ENCODE measurements at places on chromosomes 1 and 21.

- no peak for ATAC-seq
Observed at GRCh38 chr1:100313382-100313781, 38.9 kb upstream of the CDC14A start.

DNA sequence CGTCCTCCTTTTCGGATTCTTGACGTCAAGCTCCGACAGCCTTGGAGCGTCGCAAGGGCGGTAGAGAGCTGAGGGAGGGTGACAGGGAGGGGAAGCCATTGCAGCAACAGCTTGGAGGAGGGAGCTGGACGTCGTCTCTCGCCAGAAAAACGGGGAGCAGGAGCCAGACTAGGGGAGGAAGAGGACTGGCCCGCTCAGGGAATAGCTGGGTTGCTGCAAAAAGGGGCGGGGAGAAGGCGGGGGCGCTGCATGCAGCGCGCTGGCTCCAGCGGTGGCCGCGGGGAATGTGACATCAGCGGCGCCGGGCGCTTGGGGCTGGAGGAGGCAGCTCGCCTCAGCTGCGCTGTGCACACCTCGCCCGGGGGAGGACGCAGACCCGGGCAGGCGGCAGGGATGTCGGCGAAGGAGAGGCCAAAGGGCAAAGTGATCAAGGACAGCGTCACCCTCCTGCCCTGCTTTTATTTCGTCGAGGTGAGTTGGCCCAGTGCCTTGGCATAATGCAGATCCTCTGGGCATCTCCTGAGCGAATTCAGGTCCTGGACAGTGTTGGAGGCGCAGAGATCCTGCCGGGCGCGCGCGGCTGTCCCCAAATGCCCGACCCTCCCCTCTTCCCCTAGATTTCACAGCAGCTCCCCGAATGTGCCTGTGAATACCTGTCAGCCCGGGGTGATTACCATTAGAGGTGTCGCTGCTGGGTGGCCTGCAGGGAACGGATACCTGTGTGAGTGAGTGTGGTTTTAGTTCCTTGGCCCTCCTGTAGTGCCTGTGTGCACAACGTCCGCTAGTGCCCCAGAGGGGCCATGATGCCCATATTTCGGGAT lies at the start of gene PLPPR4:
Gene PLPPR4, plus strand, starts transcription at position 292 of the 821 bp plus-strand sequence. Its CDS starts 102 bp downstream, at position 394.
- ATAC-seq: no peak

GRCh38 chr21:35333831-35334618 lies 284.9 kb upstream of the RUNX1 start:
- no peak for ATAC-seq

GRCh38 chr1:65623895-65624294 lies 168.8 kb upstream of the PDE4B start:
- ATAC-seq: no peak

- no peak for ATAC-seq
Observed at GRCh38 chr1:119249283-119249682, 108.8 kb upstream of the WARS2 start.

- ATAC-seq: no peak
Observed at GRCh38 chr1:15460708-15461095, 4.2 kb downstream of the CELA2A start.

GRCh38 chr1:183140633-183141032 lies 45.4 kb upstream of the LAMC2 start:
- ATAC-seq: no peak
